ENCODE measurements at places on chromosomes 6 and 20. TPM values are rescaled to one million over a fixed set of nuclear protein-coding genes. Genes with fewer than 3 reads are reported as not detected.
A peak's percentile ranks its signal among the peaks of the same experiment; 100 is the strongest.

GRCh38 chr6:4774715-4775493, 1.3 kb upstream of the CDYL start:
- peak overlapping the region; percentile 0 for H3K27ac ChIP-seq
- H3K4me3 ChIP-seq: peak overlapping the region; percentile 88
- peaks cover 10% of the 10 kb centered on the region for H3K27me3 ChIP-seq
- no peaks in the 10 kb centered on the region for H3K36me3 ChIP-seq
- peaks cover 17% of the 10 kb centered on the region for H3K4me1 ChIP-seq
- DNase-seq: peak; percentile 73

- no peaks in the 10 kb centered on the region for H3K36me3 ChIP-seq
- H3K27ac ChIP-seq: no peak overlapping the region
- no peaks in the 10 kb centered on the region for H3K27me3 ChIP-seq
Measured at GRCh38 chr6:158311193-158311592, 1.1 kb upstream of the TULP4 start.

GRCh38 chr20:33337119-33337518, 54.1 kb downstream of the BPIFB1 start:
- no peaks in the 10 kb centered on the region for H3K36me3 ChIP-seq
- H3K27me3 ChIP-seq: no peaks in the 10 kb centered on the region
- DNase-seq: no peak
- no peak overlapping the region for H3K27ac ChIP-seq
- H3K4me3 ChIP-seq: no peak overlapping the region

DNA sequence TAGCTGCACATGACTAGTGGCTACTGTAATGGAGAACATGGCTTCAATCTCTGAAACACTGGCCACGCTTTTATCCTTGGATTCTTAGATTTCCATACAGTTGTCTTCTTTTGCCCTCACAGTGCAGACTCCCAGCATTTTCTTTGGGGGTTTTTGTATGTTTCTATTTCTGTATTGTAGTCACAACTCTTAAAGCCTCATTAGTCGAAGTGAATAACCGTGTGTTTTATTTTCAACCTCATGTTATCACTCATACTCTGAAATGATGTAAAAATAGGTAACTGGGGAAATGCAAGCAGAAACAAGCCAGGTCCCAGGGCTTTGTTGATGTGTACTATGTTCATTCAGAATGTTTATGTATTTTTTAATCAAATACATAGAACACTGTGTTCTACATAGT, 162.9 kb downstream of the JARID2 start:
- no peak overlapping the region for H3K4me3 ChIP-seq
- H3K4me1 ChIP-seq: peaks cover 13% of the 10 kb centered on the region
- H3K27me3 ChIP-seq: no peaks in the 10 kb centered on the region
- DNase-seq: no peak
- H3K27ac ChIP-seq: no peak overlapping the region

- H3K36me3 ChIP-seq: no peaks in the 10 kb centered on the region
- no peaks in the 10 kb centered on the region for H3K27me3 ChIP-seq
- H3K4me3 ChIP-seq: no peak overlapping the region
- DNase-seq: no peak
- H3K27ac ChIP-seq: no peak overlapping the region
- H3K4me1 ChIP-seq: no peaks in the 10 kb centered on the region
Measured at GRCh38 chr6:106126482-106126881, 40.3 kb downstream of the PRDM1 start.

- peaks cover 10% of the 10 kb centered on the region for H3K27me3 ChIP-seq
- H3K4me3 ChIP-seq: no peak overlapping the region
- no peaks in the 10 kb centered on the region for H3K36me3 ChIP-seq
Measured at GRCh38 chr20:3685341-3685740, 3.5 kb upstream of the ADAM33 start.

GRCh38 chr6:106512048-106512967, 117.0 kb downstream of the RTN4IP1 start:
- H3K27me3 ChIP-seq: peaks cover 57% of the 10 kb centered on the region
- peak; percentile 79 for DNase-seq
- H3K27ac ChIP-seq: no peak overlapping the region
- peak overlapping the region; percentile 62 for H3K4me3 ChIP-seq

DNA sequence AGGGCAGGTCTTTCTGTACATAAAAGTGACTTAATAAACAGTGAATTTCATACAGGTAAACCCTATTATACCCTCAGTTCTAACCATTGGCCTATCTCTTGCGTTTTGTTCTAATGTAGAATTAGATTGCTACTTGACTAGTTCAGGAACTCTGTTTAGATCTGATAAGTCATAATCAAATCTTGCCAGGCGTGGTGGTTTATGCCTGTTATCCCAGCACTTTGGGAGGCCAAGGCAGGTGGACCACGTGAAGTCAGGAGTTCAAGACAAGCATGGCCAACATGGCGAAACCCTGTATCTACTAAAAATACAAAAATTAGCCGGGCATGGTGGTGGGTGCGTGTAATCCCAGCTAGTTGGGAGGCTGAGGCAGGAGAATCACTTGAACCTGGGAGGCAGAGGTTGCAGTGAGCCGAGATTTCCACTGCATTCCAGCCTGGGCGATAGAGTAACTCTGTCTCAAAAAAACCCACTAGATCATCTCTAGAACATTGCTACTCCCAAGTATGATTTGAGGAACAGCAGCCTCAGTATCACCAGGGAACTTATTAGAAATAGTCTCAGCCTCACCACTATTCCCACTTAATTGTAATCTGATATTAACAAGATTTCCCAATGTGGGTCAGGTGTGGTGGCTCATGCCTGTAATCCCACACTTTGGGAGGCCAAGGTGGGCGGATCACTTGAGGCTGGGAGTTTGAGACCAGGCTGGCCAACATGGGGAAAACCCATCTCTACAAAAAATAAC, 12.2 kb downstream of the GTPBP2 start:
- no peaks in the 10 kb centered on the region for H3K4me1 ChIP-seq
- H3K27me3 ChIP-seq: no peaks in the 10 kb centered on the region
- peaks cover 20% of the 10 kb centered on the region for H3K36me3 ChIP-seq
- no peak overlapping the region for H3K4me3 ChIP-seq
- no peak for DNase-seq

DNA sequence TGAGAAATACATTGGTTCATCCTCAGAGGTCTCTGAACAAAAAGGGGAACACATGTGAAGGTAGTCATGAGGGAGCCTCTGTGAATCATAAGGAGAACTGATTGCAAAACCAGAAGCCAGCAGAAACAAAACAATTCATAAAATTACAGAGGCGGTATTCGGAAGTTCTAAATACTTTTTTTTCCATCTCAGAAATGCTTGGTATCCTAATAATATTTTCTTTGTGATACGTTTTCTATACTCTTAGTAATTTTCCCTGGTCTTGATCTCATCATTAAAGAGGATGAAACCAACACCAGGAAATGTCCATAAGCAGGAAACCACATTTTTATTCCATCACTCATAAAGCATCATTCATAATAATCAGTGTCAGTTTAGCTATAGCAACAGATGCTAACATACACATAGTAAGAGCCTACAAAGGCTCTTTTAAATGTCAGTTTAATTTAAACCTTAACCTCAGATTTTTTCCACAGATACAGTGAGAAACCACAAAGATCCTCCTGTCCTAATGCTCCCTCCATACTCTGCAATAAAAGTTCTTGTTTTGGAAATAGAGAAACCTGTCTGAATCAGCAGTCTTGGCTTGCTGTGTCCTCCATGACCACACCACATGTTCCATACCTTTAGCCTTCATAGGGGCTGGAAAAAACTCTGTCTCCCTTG, 29.2 kb downstream of the SGK1 start:
- H3K36me3 ChIP-seq: no peaks in the 10 kb centered on the region
- no peaks in the 10 kb centered on the region for H3K4me1 ChIP-seq
- DNase-seq: no peak
- H3K4me3 ChIP-seq: no peak overlapping the region
- H3K27me3 ChIP-seq: no peaks in the 10 kb centered on the region
- H3K27ac ChIP-seq: no peak overlapping the region

- H3K4me3 ChIP-seq: no peak overlapping the region
- no peaks in the 10 kb centered on the region for H3K36me3 ChIP-seq
- no peak overlapping the region for H3K27ac ChIP-seq
- no peaks in the 10 kb centered on the region for H3K4me1 ChIP-seq
- no peaks in the 10 kb centered on the region for H3K27me3 ChIP-seq
Measured at GRCh38 chr6:148324297-148324985, 18.2 kb upstream of the SASH1 start.

DNA sequence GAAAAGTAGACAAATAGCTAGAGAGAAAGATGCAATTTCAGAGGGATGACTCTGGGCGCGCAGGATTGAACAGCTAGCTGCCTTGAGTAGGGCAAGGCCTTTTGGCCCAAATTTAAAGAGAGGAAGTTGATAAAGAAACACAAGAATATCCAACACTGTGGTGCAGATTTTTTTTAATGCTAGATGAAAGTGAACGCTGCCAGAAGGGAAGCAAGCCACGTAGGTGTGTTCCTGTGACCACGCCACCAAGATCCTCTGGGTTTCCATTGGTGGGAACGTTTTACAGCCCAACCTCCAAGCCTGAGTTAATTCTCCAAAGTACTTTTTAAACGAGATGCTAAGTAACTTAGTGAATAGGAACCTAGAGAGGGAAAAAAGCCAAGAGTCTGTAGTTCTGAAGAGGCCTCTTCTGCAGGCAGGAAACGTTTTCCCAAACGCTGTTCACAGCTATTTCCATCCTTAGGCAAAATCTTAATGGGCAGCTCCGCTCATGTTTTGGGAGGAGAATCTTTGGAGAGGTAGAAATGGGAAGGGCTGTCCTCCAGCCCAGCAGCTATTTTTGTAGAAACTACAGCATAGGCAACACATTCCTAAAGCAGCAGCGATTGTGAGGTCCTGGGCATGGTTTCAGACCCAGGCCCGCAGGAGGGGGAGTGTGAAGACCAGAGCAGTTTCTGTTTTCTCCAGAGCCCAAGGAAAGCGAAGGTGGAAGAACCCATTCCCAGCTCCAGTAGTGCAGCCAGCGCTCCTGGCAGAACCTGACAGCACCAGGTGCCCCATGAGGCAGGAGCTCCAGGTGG, 8.2 kb downstream of the LY86 start:
- H3K27me3 ChIP-seq: no peaks in the 10 kb centered on the region
- H3K36me3 ChIP-seq: no peaks in the 10 kb centered on the region
- H3K4me1 ChIP-seq: no peaks in the 10 kb centered on the region
- H3K27ac ChIP-seq: no peak overlapping the region
- DNase-seq: no peak

- DNase-seq: peak; percentile 91
- peaks cover 20% of the 10 kb centered on the region for H3K4me1 ChIP-seq
- H3K4me3 ChIP-seq: peak overlapping the region; percentile 81
- H3K27ac ChIP-seq: no peak overlapping the region
- peaks cover 63% of the 10 kb centered on the region for H3K27me3 ChIP-seq
Measured at GRCh38 chr20:56630086-56630493, 984 bp downstream of the TFAP2C start.

DNA sequence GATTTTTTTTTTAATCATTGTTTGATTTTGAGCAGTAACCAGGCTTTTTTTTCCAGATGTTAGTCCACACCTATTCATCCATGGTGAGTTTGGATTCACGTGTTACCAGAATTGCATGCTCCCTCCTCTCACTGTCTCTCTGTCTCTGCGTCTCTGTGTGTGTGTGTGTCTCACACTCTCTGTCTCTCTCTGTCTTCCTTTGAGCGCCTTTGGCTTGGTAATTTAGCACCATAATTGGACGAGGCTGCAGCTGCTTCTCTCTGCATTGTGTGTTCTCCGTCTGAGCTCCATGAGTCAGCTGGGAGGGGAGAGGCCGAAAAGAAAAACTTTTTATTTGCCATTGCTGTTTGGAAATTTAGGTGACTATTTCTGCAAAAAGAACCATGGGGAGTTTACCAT, 3.4 kb downstream of the TFAP2B start:
- no peak overlapping the region for H3K4me3 ChIP-seq
- H3K27ac ChIP-seq: no peak overlapping the region
- DNase-seq: no peak
- peaks cover 76% of the 10 kb centered on the region for H3K27me3 ChIP-seq

DNA sequence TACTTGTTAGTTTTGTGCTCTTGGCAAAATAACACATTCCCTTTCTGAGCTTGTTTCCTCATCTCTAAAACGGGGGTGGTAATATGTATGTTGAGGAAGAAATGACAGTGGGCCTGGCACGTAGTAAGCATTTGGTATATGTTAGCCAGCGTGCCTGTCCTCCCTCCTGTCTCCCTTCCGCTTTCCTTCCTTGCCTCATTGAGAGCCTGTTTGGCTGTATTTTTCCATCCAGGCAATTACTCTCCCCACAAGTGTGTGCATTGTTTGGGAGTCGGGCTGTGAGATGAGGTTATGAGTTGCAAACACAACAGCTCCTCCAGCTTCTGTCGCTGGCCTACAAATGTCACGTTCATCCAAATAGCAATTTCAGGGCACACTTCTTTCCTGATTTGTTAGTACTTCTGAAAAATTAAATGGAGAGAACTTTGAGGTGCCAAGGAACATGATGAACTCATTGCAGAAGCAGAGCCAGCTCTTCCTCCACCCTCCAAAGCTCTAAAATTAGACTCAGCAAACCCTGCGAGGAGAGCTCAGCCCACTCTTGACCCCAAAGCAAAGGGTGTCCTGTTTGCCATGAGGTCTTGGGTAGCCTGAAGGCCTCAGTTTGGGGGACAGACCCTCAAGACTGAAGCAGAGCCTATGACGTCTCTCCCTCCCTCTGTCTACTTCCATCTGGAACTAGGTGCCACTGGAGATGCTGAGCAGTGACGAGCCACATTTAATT, 50.7 kb upstream of the TOX2 start:
- no peaks in the 10 kb centered on the region for H3K27me3 ChIP-seq
- H3K27ac ChIP-seq: no peak overlapping the region
- no peak for DNase-seq
- no peaks in the 10 kb centered on the region for H3K36me3 ChIP-seq
- H3K4me1 ChIP-seq: no peaks in the 10 kb centered on the region
- H3K4me3 ChIP-seq: no peak overlapping the region

DNA sequence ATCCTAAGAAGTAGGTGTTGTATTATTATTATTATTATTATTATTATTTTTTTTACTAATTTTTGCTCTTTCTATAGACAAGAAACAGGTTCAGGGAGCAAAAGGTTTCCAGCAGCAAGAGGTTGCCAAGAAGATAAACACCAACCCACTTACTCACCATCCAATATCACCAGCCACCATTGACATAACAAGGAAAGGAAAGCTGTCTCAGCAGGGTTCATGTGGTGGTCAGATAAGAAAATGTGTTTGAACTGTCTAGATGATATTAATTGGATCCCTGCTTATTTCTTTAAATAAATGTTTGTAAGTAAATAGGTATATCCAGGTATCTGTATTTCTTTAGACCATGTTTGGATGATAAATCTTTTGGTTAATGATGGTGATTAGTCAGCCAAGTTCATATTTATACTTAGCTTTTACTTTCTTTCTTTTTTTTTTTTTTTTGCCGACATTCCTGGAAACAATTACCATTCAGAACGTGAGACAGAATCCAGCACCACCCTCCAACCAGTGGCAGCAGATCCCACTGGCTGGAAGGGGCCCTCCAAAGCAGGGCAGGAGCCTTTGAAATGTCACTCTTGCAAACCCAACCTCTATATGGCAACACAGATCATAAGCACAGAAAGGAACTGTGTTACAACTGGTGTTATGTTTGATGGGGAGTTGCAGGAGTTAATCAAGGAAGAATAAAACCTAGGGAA, 139.2 kb upstream of the ECI2 start:
- no peak overlapping the region for H3K27ac ChIP-seq
- no peaks in the 10 kb centered on the region for H3K4me1 ChIP-seq
- H3K36me3 ChIP-seq: no peaks in the 10 kb centered on the region
- H3K4me3 ChIP-seq: no peak overlapping the region

The TREM1 gene
- polyA plus RNA-seq: not detected

The DACT2 gene
- polyA plus RNA-seq: 4.8 TPM

The UTRN gene
- polyA plus RNA-seq: 21.8 TPM

The SMLR1 gene
- polyA plus RNA-seq: not detected

The BFSP1 gene
- 1.5 TPM for polyA plus RNA-seq

The VWA7 gene
- polyA plus RNA-seq: 1.1 TPM

The WFDC10B gene
- 0.36 TPM for polyA plus RNA-seq

Data from H1 (cell line).